B cell (primary cell): ENCODE measurements at places on chromosomes 2 and 18.

DNA sequence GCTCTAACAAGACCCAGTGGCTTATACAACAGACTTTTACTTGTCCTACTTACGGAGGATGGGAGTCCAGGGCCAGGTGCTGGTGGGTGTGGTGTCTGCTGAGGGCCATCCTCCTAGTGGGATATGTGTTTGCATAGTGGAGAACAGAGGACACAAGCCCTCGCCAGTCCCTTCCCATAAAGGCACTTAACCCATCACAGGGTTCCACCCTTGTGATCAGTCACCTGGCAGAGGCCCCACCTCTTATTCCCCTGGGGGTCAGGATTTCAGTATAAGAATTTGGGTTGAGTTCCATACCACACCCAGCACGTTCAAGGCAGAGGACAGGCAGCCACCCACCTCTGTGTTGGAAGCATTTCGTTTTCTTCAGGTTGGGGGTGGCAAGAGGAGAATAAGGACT, 259.0 kb downstream of the AGAP1 start:
- no peak for DNase-seq

DNA sequence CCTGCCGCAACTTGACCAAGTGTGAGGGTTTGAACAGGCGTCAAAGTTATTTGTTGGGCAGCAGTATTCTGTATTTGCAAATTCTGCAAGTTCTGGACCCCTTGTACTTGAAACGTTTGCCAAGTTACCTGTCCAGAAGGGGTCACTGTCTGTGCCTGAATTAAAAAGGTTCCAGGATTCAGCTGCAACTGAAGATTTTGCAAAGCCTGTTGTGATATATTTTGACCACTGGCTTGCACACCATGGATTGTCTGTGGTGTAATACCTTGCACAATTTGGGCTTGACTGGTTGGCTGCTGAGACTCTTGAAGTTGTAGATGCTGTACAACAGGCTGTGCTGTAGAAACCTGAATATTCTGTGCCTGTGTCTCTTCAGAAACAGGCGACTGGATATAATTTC, 10.2 kb downstream of the SP3 start:
- no peak for DNase-seq

- DNase-seq: no peak
Observed at GRCh38 chr18:28189400-28190239, 12.7 kb upstream of the CDH2 start.

DNA sequence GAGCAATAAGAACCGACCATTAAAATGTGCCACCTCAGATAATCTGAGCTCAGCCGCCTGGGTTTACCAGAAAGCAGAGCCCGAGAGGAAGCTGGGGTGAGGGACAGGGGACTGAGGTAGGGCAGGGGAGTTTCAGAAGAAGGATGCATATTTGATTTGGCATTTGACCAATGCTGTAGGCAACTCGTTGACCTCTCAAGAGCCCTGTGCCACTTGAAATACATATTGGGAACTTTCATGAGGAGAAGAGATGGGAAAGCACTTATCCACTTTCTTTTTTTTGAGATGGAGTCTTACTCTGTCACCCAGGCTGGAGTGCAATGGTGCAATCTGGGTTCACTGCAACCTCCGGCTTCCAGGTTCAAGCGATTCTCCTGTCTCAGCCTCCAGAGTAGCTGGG, 148.4 kb upstream of the SPRED2 start:
- DNase-seq: no peak

- peak; percentile 85 for DNase-seq
Observed at GRCh38 chr2:134253804-134254203, at the start of gene MGAT5. TSS of gene MGAT5 (plus strand) at chr2:134254072. CDS start at chr2:134254404, 332 bp downstream.

GRCh38 chr2:225196579-225196978, 154.3 kb upstream of the DOCK10 start:
- no peak for DNase-seq

DNA sequence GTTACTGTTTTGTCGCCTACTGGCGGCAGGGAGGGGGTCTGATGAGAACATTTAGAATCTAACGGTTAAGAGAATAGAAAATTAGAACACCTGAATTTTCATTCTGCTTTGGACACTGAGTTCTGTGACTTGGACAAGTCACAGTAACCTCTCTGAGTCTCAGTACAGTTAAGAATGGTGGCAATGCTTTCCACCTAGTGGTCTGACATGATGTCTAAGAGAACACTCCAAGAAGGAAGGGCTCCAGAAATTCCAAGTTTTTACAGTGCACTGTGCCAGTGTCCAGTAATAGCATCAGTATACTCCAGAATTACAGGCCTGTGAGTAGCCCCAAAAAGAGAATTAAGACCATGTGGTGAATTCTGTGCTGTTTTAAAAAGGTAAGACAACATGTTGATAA, 174.1 kb upstream of the ZFP36L2 start:
- no peak for DNase-seq

DNA sequence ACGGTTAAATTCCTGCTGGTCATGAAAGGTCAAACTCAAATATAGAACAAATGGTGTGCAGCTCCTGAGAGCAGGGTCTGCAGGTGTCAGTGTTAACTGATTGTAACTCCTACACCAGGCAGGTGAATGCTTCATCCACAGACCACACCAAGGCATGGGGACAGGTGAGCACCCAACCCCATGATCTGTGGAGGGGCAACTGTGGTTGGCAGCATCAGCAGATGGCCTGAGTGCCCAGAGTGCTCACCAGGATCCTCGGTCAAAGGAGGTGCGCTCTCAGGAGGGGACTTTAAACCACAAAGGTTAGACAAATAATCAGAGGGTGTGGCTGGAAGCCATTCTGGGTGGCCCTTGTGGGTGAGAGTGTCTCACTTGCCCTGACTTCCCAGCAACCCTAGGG, 44.5 kb downstream of the PTGR3 start:
- DNase-seq: no peak

GRCh38 chr18:75730249-75730648, 302.7 kb upstream of the SMIM21 start:
- DNase-seq: no peak

- DNase-seq: no peak
Observed at GRCh38 chr2:234958746-234959395, 7.1 kb downstream of the SH3BP4 start.

- no peak for DNase-seq
Observed at GRCh38 chr18:75041586-75041985, 167.4 kb downstream of the PTGR3 start.

- DNase-seq: no peak
Observed at GRCh38 chr2:157319795-157320194, 5.8 kb downstream of the ERMN start.
